ENCODE measurements at places on chromosomes 12 and 14.

- DNase-seq, result no peak
These were observed 49.2 kb downstream of the DUSP16 start for GRCh38 chr12:12513416-12514006.

DNA sequence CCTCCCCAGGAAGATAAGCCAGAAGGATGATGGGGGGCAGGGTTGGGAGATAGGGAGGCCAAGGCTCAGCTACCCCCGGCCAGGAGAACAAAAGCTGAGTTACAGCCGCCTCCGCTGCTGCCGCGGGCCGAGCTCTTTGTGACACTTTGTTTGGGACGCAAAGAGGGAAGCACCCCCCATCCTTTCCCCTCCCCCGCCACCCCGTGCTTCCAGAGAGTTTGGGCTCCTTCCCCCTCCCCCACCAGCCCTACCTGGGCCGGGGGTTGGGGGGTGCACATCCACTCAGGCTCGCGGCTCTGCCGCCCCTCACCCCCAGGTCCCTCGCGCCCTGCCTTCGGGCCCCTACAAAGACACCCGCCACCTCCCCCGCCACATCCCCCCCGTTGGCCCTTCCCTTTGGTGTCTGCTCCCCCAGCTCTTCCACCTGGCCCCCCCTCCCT, 799 bp downstream of the ZNF219 start:
- DNase-seq, result no peak

- DNase-seq, result no peak
These were observed 23.8 kb upstream of the LRTM2 start for GRCh38 chr12:1796515-1797010.

DNA sequence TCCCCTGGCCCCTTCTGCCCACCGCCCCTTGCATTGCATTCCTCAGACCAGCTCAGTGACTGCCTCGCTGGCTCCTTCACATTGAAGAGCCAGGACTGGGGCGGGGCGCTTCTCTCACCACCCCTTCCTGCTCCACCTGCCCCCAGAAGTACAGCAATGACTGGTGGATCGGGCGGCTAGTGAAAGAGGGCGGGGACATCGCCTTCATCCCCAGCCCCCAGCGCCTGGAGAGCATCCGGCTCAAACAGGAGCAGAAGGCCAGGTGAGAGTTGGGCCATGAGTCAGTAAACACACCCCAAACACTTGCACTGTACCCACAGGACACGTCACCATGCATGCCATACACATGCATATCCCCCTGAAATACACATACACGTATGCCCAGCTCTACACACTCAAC, 5.8 kb downstream of the CACNB3 start:
- DNase-seq, result no peak

DNA sequence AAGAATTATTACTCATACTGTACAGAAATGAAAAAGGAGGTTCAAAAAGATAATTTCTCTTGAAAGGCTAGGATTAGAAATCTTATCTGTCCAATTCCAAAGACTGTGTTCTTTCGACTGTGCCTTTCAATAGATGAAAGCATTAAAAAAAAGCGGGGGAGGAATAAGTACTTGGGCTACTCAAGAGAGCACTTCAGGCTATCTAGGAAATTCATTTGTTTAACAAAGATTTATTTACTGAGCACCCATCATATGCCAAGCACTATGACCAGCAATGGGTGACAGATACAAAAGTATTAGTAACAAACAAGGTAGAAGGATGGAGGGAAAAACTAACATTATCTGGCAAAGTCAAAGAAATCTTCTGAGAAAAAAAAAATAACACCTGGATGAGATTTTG, 37.4 kb downstream of the SENP1 start:
- DNase-seq, result peak; percentile 1

GRCh38 chr12:124744659-124745464, 118.8 kb downstream of the SCARB1 start:
- peak; percentile 12 for DNase-seq
